ENCODE measurements at places on chromosomes 1 and 21.

- no peak for DNase-seq
Measured at GRCh38 chr1:199297174-199297573, 658.3 kb downstream of the PTPRC start.

DNA sequence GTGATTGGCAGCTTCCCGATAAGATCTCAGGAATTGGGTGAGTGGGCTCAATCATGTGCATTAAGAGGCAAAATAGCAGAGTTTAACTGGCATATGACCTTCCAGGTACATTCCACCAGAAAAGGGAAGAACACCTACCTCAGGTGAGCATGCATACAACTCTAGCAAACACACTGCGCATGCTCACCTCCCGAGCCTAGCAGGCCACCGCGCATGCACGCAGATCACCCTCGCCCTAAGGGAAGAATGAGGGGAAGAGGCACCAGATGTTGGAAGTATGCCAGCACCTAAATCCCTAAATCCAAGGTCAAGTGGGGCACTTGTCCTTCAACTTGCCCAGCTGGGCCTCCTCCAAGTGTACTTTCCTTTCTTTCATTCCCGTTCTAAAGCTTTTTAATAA, 23.6 kb upstream of the CBR3 start:
- DNase-seq, result no peak

GRCh38 chr21:23809573-23809972, 1797.7 kb downstream of the MRPL39 start:
- no peak for DNase-seq

GRCh38 chr1:41341365-41341683, 19.9 kb upstream of the FOXO6 start:
- no peak for DNase-seq

DNA sequence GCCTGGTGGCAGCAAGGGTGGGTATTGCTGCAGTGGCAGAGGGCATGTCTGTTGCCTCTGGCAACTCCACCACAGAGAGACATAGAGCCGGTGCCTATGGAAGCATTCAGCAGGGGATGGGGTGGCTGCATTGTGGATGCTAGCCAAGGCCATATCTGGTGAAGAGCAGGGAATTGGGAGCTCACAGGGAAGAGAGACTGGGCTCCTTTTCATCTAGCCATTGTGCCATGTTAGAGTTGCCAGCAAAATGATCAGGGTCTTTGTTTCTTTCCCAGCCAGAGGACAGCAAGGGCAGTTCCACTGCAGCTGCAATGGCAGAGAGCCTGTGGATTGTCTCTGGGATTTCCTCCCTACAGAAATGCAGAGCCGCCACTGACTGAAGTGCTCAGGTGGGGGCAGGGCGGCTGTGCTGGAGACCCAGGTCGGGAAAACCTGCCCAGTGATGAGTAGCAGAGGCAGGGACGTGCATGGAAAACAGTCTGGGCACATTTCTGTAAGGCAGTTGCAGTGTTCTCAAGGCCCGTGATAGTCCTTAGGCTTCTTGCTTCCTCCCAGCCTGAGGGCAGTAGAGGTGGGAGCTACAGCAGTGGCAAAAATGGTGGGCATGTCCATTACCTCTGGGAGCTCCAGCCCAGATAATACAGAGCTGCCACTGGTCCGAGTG, 40.2 kb upstream of the CYP4X1 start:
- DNase-seq, result no peak

DNA sequence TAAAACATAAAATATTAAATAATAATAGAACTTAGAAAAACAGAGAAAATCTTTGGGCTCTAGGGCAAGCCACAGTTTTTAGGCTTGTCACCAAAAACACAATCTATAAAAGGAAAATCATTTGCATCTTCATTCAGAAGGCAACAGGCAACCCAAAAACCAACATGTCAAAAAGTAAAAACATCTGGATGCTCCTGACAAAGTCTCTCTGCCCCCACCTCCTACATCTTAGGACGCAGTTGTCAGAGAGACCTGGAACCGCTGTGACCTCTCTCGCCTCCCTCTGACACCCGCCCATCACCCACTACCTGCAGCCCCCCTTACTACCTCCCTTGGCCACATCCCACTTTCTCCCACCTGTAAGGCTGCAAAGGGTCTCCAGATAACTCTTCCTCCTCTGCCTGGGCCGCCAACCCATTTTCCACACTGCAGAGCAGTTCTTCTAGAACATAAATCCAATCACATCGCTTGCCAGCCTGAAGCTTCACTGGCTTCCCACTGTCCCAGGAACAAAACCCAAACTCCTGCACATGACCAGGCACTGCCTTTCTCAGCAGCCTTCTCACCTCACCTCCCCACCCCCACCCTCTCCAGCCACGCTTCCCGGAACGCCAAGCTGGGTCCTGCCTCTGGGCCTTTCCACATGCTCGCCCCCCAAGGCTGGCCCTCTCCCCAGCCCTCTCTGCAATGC, 14.7 kb downstream of the PRDM15 start:
- DNase-seq, result no peak
